NCI-H2029 treated with DMSO at 0.1 percent for 48 hours (cell line): ENCODE measurements at places on chromosomes 1 and 21.
A peak's percentile ranks its signal among the peaks of the same experiment; 100 is the strongest.

DNA sequence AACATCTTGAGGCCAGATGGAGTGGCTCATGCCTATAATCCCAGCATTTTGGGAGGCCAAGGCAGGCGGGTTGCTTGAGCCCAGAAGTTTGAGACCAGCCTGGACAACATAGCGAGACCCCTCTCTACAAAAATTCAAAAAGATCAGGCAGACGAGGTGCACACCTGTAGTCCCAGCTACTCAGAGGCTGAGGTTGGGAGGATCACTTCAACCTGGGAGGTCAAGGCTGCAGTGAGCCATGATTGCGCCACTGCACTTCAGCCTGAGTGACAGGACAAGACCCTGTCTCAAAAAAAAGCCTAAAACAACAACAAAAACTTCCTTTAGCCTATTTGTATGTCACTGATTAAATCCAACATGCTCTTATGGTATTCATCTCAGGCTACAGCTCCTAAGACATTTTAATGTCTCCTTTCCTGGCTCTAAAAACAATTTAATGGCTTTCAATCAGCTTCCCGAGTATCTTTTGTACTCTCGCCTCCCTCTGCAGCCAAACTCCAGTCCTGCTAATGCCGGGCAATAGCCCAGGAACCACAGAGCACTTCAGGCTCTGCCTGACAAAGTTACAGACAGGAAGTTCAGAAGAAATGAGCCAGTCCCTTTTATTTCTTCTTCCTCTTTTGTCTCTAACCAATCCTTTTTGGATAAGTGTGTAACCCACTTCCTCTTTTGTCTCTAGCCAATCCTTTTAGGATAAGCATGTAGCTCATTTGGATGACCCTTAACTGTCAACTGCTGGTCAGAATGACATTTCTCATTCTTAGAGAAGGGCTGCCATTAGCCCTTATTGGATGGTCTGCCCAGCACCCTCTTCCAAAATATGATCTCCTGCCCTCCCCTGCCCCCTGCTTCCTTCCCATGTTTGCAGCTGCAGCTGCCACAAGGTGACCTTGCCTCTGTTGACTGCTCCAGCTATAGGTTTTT, 6.6 kb upstream of the DOP1B start:
- peak; percentile 59 for DNase-seq

GRCh38 chr1:60390593-60391282, 317.2 kb upstream of the C1orf87 start:
- DNase-seq, result no peak

DNA sequence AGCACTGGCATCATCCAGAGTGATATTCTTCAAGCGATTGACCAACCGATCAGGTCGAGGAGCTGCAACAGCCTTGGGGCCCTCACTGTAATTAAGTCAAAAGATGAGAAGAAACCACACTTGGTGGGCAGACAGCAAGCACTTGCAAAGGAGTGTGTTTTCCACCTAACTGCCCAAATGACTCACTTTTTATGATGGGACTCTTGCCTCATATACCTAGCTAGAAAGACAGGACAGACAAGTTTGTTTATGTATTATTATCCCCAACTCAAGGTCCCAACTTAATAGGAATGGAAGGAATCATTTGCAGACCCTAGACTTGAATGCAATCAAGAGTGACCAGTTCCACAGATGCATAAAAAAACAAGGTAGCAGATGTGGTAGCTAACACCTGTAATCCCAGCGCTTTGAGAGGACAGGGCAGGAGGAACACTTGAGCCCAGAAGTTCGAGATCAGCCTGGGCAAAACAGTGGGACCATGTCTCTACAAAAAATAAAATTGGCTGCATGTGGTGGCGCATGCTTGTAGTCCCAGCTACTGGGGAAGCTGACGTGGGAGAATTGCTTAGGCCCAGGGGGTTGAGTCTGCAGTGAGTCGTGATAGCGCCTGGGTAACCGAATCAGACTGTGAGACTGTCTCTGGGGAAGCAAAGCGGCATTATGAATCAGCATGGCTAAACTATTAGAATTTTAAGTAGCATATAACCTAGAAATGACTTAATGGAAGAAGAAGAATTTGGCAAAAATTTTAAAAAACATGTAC, 2.3 kb upstream of the NRAS start:
- DNase-seq, result no peak

DNA sequence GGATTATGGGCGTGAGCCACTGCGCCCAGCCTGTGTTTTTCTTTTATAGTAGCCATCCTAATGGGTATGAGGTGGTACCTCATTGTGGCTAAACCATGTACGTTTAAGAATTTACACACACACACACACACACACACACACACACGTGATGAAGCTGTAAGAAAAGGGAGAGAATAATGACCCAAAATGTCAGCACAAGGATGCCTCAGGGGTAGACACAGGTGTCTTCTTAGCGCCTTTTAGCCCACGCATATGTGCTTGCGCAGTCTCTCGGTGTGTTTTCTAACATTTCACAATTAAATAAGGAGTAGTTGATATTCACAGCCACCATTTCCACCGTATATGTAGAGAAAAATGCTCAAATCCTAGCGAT, 782 bp upstream of the PFKL start:
- no peak for DNase-seq
